ENCODE measurements at places on chromosomes 1 and 21.

DNA sequence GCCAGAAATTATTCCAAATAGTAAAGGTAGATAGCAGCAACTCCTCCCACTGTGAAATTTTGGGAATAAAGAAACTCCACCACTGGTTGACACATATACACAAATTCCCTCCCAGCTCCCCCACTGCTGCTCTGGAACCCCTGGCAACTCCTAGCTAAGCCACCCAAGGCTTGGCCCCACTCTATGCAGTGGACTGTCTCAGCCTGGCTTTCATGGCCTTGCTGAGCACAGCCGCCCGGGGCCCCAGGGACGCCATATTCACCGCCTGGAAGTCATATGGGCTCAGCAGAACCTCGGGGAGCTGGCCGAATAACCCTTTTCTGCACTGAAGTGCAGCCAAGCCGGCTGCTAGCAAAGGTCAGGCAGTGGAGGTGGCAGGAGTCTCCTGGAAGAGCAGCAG is 15.4 kb upstream of the RBM34 start:
- no peak for DNase-seq

DNA sequence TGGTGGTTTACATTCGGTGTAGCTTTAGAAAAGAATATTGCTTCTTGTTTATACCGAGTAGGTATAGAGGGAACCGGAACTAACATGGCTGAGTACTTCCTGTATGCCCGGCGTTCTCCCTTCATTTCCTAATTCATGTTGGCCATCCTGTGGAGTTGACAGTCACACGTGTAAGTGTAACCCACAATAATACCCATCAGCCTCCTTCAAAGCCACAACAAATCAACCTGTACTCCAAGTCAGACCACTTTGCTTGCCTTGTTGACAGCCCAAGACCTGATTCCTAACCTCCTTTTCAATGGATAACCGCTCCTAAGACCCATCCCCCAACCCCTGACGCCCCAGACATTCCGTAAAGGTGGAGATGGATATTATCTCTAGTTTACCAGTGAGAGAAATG is 42.1 kb downstream of the UBE2U start:
- no peak for DNase-seq

DNA sequence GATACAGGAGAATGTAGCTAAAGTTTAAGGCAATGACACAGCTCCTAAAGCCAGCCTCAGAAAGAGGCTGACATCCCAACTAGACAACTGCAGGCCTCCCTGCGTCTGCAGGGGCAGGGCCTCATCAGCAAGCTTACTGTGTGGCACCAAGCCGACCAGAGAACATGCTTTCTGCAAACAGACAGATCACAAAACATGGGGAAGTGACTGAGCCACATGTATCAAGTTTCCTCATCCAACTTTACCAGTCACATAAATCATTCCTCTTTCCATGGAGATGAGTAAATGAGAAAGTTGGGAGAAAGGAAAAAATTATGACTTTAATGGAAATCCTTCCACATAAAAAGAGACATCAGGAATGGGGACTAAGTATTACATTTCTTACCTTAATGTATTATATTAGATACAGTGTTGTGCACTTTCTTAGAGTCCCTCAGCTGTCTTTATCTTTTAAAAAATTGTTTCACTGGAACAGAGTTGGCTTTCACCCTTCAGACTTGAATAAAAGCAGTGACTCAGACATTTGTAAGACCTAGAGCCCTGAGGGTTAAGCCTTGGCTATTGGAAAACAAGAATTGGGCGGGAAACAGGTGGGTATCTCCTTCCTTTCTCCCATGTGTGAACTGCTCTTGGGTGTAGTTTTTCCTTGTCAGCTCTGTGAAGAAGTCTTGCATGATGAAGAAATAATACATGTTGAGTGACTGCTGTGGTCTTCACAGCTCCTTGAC is 305.7 kb upstream of the SNX7 start:
- no peak for DNase-seq

DNA sequence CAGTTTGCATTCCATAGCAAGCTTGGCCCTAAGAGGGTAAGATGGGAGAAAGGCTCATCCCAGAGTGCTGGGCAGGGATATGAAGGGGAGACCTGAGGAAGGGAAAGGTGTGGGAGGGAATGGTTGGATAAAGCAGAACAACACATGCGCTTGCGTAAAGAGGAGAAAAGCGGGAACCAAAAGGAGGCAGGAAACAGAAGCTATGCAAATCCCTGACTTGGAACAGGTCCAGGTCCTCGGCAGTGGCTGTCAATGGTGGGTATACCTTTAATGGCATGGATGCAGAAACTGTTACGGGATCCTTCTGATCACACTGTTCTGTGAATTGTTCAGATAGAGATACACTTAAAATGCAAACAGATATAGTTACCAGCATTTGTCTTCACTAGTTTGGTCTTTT is 455.6 kb downstream of the SIPA1L2 start:
- DNase-seq, result no peak

DNA sequence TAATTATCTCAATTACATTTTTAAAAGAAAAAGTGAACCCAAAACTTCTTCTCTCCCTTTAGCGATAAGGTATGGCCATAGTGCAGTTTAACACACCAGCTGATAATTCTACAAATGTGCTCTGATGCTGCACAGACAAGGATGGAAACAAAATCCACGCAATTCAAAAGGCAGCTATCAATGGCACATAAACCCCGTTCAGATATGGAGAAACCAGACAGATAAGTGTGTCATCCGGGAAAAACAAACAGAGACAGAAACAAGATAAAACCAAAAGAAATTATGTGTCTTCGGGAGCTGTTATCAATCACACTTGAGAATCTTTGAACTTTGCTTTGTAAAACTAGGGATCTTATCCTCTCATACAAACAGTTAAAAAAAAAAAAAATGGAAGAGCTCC is 73.6 kb downstream of the SIPA1L2 start:
- no peak for DNase-seq

GRCh38 chr1:157269656-157270375 is 131.6 kb upstream of the ETV3 start:
- DNase-seq, result no peak

- DNase-seq, result no peak
Measured at GRCh38 chr1:232988572-232989040, 38.2 kb downstream of the NTPCR start.

DNA sequence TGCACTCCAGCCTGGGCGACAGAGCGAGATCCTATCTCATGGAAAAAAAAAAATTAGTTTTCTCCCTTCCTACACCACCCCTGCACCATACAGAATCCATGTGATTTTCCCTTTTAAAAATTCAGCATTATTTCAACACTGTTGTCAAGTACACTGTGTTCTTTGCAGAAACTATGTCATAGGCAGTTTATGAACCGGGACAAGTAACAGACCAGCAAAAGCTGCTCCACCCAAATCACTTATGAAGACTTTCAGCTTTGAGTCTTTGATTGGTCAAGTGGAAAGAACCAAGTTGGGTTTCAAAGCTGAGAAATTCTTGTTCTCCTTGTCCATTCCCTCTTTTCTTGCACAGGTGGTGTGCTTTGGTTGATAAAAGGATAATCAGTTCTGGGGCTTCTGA is 173.0 kb downstream of the CDC7 start:
- no peak for DNase-seq

DNA sequence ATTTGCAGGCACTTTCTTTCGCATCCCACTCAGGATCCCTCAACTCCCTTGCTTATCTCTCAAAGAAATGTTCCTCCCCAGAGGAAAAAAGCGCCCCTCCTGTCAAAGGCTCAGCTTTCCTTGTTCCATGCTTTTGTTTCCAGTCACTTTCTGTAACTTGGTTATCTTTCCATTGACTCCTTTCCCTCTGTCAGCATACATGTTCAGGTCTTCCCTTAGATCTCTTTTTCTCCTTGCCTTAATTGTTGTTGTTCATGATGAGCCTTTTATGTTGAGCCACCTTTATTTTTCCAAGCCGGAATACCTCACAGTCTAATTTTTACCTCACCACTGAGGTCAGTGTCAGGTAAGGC is 46.5 kb upstream of the PODN start:
- DNase-seq, result no peak

DNA sequence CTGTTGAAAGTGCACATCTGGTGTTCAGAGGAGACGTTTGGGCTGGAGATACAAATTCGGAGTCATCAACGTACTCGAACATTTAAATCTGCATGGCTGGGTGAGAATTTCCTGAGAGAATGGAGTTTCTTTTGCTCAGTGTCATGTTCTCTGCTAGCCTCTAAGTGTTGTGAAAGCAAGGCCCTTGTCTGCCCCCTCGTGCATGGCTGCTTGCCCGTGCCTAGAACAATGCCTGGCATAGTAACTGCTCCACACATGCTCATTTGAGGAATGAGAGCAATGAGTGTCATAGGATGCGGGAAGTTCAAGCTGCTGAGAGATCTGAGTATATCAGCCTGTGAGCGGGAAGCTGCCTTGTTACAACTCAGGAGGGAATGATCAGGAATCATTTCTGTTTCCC is 171.1 kb upstream of the CSF3R start:
- DNase-seq, result no peak

DNA sequence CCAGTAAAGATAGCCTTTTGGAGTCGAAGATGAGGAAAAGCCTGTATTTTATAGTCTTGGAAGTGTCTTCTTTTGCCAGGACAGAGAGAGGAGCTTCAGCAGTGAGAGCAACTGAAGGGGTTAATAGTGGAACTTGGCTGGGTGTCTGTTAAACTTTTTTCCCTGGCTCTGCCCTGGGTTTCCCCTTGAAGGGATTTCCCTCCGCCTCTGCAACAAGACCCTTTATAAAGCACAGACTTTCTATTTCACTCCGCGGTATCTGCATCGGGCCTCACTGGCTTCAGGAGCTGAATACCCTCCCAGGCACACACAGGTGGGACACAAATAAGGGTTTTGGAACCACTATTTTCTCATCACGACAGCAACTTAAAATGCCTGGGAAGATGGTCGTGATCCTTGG is at the start of gene VCAM1:
TSS of gene VCAM1 (plus strand) at position 253 of the 400 bp plus-strand sequence. CDS start at position 372, 119 bp downstream.
- DNase-seq, result peak; percentile 55
